C1 segment of cervical spinal cord (tissue), 14 donors: ENCODE measurements at places on chromosomes 6 and 20.

DNA sequence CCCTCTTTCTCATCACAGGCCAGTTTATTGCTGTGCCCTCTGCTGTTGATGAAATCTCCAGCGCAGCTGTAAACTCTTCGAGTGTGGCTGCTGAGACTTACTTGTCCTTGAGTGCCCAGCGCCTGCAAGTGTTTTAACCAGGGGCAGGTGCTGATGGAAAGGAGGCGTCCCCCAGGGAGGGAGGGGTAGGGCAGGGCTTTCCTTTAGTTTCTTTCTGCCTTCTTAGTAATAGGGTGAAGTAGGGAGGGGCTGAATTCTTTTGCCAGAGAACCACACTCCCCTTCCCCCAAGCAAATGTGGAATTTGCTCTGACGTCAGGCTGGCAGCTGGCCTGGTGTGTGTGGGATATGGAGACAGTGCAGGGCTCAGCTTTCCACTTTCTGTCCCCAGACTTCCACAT lies 61.2 kb downstream of the IGF2R start:
- DNase-seq: peak; percentile 62

- DNase-seq: peak; percentile 89
Observed at GRCh38 chr6:41734666-41735426, 562 bp downstream of the TFEB start.

GRCh38 chr20:57138198-57138995 lies 128.0 kb downstream of the BMP7 start:
- DNase-seq: no peak

DNA sequence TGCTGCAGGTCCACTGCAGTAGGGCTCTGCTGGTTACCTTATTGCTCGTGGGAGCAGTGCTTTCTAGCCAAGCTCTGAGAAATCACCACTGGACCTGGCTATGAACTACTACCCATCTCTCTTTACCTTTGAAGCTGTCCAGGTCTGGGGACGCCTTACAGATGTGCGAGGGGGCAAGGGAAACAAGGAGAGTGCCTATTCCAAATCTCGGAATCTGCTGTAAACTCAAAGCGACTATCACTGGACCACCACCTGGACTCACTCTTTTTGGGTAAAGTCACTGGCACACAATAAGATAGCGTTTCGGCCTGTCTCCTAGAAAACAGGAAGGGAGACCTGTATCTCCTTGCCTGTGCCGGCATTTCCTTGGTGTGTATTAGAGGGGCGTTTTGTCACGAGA lies 5.3 kb downstream of the NRN1 start:
- DNase-seq: no peak

GRCh38 chr6:43074847-43075669 lies 1.1 kb upstream of the PTK7 start:
- DNase-seq: no peak
